NCI-H2029 (cell line): ENCODE measurements at places on chromosomes 7 and 10.

GRCh38 chr7:65250697-65251395, 122.8 kb upstream of the ZNF92 start:
- no peak for DNase-seq

DNA sequence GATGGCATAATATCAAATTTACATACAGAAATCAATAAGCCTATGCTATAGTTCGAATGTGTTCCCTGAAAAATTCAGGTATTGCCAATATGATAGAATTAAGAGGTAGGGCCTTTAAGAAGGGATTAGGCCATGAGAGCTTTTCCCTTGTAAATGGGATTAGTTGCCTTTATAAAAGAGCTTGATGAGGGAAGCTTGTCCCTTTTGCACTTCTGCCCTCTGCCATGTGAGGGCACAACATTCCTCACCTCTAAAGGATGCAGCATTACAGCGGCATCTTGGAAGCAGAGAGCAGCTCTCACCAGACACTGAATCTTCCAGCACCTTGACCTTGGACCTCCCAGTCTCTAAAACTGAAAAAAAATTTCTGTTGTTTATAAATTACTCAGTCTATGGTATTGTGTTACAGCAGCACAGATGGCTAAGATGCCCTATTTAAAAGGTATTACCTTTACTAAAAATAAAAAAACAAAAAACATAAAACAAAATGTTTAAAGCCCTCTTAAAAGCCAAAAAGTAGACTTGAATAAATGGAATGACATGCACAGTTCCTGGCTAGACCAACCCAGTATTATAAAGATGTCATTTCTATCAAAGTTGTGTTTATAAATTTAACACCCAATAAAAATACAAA, 909.6 kb downstream of the REEP3 start:
- DNase-seq = no peak

DNA sequence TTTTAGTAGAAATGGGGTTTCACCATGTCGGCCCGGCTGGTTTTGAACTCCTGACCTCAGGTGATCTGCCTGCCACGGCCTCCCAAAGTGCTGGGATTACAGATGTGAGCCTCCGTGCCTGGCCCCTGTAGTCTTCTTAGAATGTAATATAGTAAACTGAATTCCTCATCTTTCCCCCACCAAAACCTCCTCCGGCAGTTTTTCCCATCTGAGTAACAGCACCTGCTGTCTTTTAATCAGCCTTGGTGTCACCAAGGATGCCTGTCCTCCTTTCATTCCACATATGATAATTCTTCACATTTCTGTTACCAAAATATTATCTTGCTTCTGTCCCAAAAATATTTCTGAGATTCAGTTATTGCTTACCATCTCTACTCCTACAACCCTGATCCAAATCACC, 80.2 kb downstream of the ZEB1 start:
- no peak for DNase-seq

- no peak for DNase-seq
Observed at GRCh38 chr10:4147245-4147644, 362.2 kb upstream of the KLF6 start.

GRCh38 chr7:54556121-54556520, 13.9 kb downstream of the VSTM2A start:
- DNase-seq = peak; percentile 25

GRCh38 chr10:70832852-70833528, 17.2 kb downstream of the SGPL1 start:
- DNase-seq = no peak

GRCh38 chr7:154591544-154591943, 411.4 kb downstream of the PAXIP1 start:
- no peak for DNase-seq

DNA sequence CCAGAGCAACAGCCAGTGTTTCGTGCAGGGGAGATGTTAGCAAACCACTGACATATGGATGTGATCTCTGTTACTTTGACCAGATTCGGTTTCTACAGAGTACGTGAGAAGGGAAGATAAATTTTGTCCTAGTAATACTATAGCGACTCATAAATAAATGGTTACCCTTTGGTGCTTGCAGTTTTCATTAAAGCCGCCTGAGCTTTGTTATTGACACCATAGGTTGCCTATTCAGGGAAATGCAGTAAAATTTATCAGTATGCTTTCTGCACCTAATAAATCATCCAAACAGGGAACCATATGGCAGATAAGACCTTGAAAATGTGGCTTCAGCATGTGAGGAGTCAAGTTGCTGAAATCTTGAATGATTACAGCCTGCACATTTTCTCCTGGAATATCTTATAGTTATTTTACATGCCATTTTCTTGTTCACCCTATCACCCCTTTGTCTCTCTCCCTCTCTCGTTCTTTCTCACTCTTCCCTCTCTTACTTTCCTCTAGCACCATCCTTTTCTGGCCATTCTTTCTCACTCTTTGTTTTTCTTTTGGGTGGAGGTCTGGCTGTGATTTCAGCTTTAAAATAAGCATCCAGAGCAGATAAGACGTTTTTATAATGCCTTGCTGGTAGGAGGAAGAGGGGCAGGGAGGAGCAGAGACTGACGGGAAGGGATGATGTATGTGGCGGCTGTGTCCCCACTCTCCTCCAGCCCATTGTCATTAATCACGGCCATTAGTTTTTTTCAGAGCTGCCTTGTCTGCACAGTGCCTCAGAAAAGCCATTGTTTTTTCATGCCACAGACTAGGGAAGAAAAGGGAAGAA, 182.5 kb downstream of the LRMDA start:
- DNase-seq = no peak

DNA sequence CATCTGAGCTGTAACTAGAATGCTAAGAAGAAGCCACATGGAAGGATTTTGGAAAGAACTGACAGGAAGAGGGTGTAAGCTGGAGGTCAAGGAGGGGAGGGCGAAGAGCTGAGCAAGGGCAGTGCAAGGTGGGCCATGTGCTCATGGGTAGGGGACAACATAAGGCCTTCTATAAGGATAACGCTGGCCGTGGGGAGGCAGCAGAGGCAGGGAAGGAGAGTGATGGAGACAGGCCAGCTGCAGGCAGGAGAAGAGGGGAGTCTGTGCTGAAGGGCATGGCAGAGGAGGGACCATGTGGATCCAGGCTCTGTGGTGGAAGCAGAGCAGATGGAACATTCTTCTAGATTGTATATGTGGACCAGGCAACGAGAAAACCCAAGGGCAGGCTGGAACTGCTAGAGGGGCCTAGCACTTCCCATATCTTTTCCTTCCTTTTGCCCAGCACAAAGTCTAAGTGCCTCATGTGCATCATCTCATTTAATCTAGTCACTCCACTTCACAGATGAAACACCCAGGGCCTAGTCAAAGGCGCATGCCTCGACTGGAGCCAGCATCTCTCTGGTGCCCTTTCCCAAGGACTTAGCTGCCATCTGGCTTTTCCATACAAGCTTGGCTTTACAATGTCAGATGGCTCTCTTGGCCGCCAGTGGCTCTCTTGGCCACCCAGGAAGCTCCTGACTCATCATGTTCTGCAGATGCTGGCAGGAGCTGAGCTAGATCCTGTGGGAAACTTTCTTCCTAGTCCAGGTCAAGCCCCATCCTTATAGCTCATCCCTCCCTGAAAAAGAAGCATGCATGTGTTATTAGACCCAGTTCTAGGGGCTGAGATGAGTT, 6.6 kb downstream of the LRRC18 start:
- no peak for DNase-seq

DNA sequence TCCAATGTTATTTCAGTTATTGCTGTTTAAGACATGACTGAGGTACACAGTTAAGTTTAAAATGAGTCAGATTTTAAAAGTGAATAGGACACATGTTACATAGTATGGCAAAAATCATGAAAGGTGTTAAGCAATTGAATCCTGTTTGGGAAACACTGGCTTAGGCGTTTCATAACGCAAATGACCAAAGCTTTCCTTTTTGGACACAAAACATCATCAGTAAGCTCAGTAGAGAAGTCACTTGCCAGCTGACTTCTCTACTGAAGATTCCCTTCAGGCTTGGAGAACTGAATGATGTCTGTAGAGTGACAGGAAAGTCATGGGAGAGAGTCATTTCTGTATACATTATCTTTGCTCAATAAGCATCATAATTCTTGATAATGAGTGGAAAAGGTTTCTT, 64.4 kb upstream of the RSBN1L start:
- DNase-seq = no peak

- DNase-seq = no peak
Observed at GRCh38 chr10:121984463-121984862, 4.5 kb upstream of the TACC2 start.

GRCh38 chr10:37479469-37479868, 354.1 kb downstream of the ANKRD30A start:
- DNase-seq = no peak

- no peak for DNase-seq
Observed at GRCh38 chr10:123567984-123568739, 98.0 kb upstream of the GPR26 start.

DNA sequence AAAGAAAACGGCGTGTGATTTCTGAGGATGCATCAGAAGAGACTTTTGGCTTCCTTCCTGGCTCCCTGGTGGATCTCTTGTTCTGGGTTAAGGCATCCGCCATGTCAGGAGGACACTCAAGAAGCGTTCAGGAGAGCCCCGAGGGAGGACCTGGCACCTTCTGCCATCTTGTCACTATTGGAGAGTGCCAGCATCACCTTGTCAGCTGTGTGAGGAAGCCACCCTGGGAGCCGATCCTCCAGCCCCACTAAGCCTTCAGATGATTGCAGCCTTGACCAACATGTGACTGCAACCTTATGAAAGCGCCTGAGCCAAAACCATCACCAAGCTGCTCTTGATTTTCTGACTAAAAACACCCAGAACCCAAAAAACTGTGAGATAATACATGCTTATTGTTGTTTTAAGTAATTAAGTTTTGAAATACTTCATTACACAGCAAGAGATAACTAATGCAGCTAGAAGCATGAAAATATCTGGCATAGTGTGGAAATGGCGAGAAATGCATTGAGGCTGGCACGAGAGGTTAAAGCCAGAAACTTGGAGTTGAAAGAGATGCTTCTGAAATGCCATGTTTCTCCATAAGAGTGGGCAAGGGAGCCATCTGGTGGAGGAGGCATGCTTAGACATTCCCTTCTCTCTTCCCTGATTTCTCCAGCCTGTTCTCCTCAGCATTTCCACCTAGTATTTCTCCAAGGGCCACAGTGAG, 5.4 kb upstream of the ZFYVE27 start:
- DNase-seq = peak; percentile 53

- no peak for DNase-seq
Observed at GRCh38 chr10:43401627-43402026, 7.4 kb downstream of the HNRNPF start.

DNA sequence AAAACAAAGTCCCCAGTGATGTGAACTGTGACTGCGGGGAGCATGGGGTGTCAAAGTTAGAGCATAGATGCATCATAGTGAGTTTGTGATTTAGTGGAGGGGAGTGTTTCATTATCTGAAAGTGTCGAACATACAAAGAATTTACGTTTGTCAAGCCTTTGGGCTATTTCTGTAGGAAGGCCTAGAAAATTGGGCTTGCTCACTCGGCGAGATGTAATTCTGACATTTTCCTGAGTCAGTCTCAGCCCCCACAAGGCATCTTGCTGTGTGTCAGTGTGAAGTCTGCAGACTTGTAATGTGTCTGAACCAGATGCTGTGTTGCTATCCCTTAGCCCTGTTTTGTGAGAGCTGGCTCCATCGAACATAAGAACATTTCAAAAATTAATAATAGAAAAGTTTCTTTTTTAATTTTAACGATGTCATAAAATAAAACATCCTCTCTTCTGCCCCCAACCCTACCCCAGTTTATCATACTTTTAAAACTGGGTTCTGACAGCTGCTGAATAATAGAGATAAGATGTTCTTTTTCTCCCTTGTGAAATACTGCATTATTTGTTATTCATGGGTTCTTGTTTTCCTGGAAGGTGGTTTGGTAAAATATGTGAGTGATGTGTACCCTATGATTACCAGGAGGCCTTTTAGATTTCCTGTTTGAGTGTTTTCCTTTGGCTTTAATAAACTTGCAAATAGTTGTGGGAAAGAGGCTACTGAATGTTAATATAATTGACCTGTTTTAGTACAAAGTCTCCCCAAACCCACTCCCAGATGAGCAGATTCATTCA, 207.4 kb downstream of the GPR158 start:
- no peak for DNase-seq

GRCh38 chr7:94616855-94617254, 39.1 kb downstream of the SGCE start:
- DNase-seq = no peak

DNA sequence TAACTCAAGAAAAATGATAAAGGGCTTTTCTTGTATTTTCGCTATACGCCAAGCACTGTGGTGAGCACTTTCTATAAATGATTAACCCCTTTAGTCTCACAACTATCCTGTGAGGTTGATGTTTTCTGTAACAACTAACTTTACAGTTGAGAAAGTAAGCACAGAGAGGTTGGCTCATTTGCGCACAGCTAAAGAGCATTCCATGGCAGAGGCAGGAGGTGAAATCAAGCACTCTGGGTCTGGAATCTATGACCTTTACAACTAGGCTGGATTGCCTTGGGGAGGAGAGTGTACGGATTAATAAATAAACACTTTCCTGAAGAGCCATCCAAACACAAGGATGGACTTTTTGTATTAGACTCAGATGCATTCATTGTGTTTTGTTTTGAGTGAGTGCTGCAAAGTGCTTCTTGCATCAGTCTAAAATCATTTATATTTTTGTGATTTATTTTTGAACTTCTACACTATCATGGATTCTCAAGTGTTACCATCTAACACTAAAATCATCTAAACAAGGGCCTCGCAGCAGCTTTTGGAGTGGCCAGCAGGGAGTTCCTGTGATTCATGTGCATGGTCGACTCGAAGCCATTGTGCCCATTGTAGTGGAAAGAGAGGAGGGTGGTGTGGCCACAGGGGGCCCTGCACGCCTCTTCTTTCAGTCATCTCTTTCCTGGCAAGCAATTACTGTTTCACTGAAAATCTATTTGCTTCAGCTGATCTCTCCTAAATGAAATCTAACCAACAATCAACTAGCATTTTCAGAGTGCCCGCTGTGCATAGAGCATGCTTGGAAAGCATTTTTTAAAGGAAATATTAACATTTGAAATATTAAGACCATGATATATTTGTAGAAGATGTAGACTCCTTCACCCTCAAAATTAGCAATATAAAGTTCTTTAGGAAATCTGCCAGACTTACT, 633.4 kb upstream of the COBL start:
- DNase-seq = no peak

DNA sequence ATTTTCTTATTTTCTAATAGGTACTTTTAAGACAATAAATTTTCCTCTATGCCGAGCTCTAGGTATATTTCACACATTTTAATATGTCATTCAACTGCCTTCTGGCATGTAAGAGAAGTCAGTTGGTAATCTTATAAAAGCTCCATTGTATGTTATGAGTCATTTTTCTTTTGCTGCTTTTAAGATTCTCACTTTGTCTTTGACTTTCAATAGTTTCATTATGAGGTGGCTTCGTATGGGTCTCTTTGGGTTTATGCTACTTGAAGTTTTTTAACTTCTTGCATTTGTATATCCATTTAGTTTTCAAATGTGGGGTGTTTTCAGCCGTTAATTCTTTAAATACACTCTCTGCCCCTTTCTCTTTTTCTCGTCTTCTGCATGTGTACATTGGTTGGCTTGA, 80.5 kb downstream of the ABCA13 start:
- no peak for DNase-seq

GRCh38 chr7:2242541-2243429, 759 bp downstream of the NUDT1 start:
- no peak for DNase-seq
